CD8-positive, alpha-beta memory T cell (primary cell): ENCODE measurements at places on chromosomes 6 and 20.

GRCh38 chr6:143023695-143024094 is 37.0 kb upstream of the AIG1 start:
- DNase-seq, result no peak

DNA sequence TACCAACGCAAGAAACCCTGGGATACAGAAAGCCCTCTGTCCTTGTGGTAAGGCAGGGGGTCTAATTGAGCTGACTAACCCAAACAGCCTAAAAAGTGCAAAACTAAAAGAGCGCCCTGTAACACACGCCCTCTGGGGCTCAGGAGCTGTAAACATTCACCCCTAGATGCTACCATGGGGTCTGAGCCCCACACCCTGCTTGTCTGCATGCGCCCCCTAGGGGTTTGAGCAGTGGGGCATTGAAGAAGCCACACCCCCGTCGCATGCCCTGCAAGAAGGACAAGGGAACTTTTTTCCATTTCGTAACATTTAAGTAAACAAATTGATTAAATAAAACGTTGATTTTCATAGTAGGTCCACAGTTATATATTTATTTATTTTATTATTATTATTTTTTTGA is 616.9 kb upstream of the MAN1A1 start:
- no peak for DNase-seq

- DNase-seq, result no peak
These were observed 50.6 kb downstream of the TRAF3IP2 start for GRCh38 chr6:111555036-111555435.

- no peak for DNase-seq
These were observed 33.2 kb downstream of the HLA-A start for GRCh38 chr6:29975561-29975907.

DNA sequence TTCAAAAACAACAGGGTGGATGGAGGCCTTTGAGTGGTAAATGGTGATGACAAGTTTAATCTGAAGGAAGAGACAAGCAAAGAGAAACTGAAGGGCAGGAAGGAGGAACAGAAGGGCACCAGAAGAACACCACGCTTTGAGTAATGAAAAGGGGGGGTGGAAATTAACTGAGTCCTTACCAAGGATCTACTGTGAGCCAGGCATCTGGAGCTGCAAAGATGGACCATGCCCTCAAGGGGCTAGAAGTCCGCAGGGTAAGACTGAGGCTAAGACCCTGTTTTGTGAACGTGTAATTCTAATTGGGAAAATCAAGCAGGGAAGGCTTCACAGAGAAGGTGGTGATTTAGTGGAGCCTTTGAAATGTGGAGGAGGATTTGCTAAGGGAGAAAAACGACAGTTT is 1.6 kb downstream of the NDRG3 start:
- no peak for DNase-seq

DNA sequence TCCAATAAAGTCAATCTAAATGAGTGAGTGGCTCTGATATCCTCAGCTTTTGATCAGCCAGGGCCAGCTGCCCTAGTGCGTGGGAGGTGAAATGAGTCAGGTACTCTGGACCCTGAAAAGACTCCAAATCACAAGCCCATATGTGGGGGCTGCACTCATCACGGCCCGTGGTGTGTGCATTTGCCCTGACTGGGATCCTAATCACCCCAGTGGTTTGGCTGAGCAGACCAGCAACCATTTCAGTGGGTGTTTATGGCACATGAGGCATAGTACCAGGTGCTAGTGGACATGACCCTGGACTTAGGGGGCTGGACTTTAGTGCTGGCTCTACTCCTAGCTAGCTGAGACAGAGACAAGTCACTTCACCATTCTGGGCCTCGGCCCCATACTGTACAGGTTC is 39.4 kb downstream of the SCML4 start:
- no peak for DNase-seq

DNA sequence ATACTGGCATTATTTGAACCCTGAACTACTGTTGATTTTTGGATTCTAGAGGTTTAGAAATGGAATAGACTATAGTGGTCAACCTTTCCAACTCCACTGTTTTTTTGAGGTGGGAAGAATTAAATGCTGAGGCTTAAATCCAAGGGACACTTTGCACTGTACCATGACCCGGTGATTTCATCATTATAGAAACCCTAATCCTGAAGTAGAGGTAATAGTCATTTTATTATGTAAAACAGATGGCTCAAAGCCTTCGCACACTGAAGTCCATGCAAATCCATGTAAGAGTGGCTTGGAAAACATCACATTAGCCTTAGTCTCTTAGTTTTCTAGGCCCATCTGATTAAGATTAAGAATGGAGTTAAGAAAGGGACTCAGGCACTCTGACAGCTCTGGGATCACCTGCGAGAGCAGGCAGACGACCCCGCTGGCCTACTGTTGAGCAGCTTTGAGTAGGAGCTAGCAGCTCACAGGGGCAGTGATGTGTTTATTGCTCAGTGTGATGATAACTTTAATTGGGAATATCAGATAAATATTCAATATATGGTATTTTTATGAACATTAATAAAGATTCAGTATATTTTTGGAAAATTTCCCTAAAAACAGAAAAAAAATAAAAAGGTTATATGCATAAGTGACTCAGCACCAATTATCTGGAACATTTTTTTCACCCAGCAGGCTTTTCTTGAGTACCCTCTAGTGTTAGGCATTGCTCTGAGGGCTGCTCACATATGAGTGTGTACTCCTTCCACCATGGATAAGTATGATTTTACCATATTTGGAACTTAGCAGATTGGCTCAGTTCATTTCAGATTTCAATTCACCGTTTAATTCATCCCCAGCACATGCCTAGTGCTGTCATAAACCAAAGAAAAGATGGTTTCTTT is 13.4 kb downstream of the SLX4IP start:
- no peak for DNase-seq

DNA sequence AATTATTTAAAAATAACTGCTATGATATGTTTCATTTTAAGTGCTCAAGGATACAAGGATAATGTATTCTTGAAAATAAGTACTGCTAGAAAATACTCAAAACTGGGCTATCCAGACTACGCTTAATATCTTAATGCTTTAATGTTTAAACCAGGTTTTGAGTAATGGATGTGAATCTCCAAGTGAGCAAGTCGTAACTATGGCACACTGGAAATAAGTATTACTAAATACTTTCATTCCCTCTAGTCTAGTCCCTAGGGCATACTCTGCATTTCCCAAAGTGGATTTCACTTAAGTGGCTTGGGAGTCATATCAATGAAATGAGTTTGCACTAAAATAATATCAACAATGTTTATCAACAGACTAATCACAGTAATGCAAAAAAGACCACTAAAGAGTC is 48.1 kb downstream of the HMGCLL1 start:
- DNase-seq, result no peak

DNA sequence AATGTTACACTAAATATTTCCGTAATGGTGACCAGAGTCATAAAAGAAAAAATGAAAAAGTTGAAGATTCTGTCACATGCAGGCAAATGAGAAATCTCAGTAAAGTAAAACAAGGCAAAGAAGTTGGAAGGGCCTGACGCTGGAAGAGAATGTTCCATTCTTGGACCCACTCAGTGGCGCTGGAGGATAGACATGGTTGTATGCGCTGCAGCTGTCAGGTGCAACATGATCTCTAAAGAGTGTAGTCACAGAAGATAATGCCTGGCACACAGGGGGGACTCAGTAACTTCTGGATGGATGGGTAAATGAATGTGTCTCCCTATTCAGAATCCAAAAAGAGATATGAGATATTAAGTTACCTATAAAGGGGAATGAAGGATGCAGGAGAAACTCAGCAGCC is 116.3 kb downstream of the FAXC start:
- DNase-seq, result no peak

DNA sequence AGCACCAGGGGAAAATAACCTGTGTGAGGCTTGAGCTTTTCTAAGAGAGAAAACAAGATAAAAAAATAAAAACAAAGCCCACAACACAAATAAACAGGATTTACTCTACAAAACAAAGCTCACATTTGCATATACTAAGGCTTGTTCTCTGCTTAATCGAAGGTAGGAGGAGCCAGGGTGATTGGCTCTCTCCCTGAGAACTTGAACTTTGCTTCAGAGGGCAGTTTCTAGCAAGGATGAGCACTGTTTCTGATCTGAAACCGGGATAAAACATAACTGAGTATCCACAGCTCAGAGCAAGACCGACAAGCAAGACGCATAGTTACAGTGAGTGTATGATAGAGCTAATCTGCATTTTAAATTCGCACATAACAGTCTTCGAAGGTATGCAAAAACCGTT is 200.6 kb downstream of the PRKN start:
- DNase-seq, result no peak

DNA sequence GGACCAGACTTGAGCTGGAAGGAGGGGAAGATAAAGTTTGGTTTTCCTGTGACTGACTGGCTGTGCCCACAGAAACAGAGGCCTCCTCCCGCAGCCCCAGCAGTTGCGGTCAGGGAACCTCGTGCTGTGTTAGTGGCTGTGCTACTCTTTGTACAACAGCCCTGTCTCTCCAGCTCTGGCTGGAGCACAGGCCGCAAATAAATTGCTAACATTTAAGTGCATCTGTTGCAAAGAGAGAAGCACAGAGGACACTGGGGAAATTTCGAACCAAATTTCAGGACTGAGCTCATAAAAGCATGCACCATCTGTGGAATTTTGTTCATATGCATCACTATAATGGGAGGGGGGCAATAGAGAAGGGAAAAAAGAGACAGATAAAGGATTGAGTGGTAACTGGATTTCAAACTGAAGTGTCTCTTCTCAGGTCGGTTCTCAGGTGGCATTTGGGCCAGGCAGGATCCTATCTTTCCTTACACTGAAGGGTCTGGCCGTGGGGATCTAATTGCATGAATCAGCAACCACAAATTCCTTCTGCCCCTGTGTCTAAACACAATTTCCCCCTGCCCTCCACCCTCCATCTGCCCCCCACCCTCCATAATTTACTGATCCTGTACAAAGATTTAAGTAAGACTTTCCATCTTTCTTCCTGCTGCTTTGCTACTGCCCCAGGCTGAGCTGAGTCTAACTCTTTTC is 88.9 kb upstream of the ATXN1 start:
- no peak for DNase-seq

GRCh38 chr6:142943711-142944123 is 1.3 kb downstream of the HIVEP2 start:
- peak; percentile 64 for DNase-seq

DNA sequence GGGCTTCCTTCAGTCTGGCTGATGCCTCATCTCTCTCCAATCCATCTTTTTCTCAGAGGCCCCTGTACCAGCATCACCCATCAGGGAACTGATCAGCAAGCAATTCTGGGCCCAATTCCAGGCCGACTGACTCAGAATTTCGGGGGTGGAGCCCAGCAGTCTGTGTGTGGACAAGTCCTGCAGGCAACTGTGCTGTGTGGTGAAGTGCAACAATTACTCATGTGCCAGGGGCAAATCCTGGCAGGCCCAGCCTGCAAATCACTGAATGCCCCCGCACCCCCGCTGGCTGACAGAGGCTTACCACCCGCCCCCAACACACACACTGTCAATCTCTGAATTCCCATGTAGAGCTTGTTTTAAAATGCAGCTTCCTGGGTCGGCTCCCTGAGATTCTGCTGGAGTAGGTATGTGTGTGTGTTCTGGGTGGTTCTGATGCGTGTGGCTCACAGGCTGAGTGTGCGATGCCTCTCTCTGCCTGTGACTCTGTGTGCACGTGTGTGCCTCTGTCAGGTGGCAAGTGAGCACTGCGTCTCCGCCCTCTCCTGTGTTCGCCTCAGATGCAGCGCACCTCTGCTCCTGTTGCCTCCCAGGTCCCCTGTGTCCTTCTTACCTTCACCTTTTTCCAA is 45.4 kb downstream of the SSR1 start:
- DNase-seq, result no peak

DNA sequence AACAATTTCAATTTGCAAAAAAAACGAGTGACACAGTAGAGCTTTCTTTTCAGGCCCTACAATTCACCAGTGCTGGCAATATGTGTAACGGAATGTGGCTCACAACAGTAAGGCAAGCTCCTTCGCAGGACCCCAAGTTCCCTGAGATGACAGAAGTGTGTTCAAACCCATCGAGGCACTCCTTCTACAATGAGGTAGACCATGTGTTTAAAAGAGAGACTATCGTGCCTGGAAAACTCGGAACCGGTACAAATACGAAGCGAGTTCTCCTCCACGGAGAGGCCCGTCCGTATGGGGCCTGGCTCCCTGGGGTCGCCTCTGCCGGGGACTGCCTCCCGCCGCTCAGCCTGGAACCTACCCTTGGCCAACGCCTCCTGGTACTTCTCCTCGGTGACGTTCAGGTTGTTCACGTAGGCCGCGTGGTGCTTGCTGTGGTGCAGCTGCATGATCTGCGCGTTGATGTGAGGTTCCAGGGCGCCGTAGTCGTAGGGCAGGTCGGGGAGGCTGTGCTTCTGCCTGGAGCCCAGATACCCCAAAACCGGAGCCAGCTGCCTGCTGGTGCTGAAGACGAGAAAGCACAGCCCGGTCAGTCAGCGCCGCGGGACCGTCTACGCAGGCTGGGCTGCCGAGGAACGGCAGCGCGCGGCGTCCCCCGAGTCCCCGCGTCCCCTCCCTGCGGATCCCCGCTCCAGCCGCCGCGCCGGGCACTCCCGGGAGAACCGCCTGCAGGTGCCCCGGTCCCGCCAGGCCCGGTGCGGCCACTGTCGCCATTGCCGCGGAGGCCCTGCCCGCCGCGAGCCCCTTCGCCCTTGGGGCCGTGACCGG is 526 bp downstream of the SOD2 start:
- peak; percentile 31 for DNase-seq

DNA sequence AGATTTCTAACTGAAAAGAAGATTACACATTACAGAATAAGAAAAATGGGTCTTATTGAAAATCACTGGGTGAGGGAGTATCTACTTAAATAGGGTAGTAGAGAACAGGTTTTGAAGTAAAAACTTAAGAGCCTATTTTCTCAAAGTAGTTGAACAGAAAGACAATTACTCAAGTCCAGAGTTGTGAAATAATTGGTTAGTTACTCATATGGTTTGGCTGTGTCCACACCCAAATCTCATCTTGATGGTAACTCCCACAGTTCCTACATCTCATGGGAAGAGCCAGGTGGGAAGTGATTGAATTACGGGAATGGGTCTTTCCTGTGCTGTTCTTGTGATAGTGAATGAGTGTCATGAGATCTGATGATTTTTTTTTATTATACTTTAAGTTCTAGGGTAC is 1035.3 kb upstream of the GJE1 start:
- no peak for DNase-seq

DNA sequence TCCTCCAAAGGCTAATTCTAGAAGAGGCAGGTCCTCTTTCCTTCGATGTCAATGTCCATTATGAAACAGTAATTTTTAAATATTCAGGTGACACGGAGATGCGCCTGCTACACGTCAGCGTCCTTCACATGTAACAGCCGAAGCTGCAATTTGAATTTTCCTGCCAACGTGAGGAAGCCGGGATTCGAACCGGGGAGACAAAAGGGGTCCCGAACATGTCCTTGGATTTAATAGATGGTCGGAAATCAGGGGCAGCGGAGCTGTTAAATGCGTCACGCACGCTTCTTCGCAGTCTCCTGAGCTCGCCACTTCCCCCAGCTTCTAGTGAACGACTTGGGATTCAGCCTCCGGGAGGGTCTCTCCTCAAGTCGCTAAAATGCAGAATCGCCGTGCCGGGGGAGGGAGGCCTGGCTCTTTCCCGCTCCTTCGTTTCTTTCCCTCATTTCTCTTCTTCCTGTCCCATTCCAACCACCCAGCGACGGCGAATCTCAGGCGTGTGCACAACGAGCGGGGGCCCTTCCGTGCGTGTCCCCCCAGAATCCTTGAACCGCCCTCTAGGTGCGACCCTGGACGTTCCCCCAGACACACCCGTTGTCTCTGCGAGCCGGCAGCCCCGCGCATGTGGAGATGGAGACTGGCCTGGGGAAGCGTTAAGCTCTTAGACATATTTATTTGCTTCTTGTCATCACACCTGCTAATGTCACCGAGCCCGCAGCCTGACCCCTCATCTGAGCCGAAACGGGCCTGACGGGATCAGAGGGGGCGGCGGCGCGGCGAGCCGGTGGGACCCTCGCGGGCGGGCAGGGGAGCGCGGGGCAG is 1.3 kb upstream of the FOXC1 start:
- DNase-seq, result no peak

- no peak for DNase-seq
These were observed 288.4 kb upstream of the JARID2 start for GRCh38 chr6:14957355-14958059.
